ENCODE measurements at places on chromosomes 5 and 9. TPM values are rescaled to one million over a fixed set of nuclear protein-coding genes. Genes with fewer than 3 reads are reported as not detected.

The STPG3 gene
- not detected for total RNA-seq

The ELP1 gene
- 41.9 TPM for total RNA-seq

The VCAN gene
- total RNA-seq, result 190 TPM

GRCh38 chr9:7899753-7900152 is 100.2 kb upstream of the DMAC1 start:
- no peak overlapping the region for H3K4me3 ChIP-seq
- no peaks in the 10 kb centered on the region for H3K36me3 ChIP-seq
- H3K27me3 ChIP-seq, result no peaks in the 10 kb centered on the region
- no peak for DNase-seq

DNA sequence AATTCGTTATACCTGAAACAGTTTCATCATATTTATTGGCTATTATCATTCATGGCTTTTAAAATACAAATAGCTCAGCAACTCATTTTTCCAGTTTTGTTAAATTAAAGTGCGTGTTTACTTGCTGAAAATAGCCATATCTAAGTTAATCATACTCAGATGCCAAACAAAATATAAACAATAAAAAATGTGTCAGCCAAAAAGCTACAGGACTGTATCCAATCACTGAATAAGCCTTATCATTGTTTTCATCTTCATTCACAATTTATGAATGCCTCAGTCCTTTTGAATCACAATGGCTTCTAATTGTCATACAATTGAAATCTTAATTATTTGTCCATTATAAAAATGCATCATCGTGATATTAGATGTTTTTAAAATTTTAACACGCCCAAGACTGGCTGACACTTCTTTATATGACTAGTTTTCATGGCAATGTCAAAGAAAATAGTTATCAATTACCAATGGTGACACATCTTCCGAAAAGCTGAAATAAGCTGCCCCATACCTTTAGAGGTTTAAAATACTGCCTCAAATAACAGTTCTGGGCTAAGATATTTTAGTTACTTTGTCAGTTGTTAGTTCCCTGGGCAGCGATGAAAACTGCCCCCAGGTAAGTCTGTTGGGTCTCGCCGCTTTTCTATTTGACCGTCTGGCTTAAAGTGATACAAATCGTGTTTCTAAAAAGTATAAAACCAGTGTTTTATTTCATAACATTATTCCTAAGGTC is 1.8 kb downstream of the NFIB start:
- no peaks in the 10 kb centered on the region for H3K36me3 ChIP-seq
- no peaks in the 10 kb centered on the region for H3K4me1 ChIP-seq
- DNase-seq, result peak; percentile 47
- peak overlapping the region; percentile 86 for H3K27ac ChIP-seq

- H3K4me1 ChIP-seq, result peaks cover 2% of the 10 kb centered on the region
- H3K36me3 ChIP-seq, result peaks cover 1% of the 10 kb centered on the region
- no peak overlapping the region for H3K27ac ChIP-seq
- H3K27me3 ChIP-seq, result no peaks in the 10 kb centered on the region
Observed at GRCh38 chr9:100317706-100318105, 35.0 kb downstream of the TEX10 start.

DNA sequence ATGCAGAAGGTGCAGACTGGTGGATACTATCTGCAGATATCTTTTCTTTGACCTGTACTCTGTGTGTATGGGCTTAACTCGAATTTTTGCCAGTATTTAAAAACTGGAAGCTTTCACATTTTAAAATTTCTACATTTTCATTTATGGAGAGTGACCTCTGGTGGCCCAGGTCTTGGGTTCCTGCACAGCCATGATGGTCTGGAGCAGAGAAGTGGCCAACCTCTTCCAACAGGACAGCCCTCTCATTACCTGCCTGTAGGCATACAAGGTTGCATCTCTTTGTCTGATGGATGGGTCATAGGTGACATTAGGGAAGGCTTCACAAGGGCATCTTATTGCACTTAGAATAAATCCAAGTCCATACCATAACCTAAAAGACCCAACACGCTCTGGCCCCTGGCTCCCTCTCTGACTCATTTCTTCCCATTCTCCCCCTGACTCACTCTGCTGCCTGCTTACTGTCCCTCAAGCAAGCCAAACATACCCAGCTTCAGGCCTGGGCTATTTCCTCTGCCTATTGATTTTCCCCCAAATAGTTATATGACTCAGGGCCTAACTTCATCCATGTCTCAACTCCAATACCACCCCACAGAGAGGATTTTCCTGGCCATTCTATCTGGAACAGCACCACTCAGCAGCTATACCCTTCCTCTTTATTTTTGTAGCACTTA is 113.3 kb upstream of the SLC1A3 start:
- H3K36me3 ChIP-seq, result no peaks in the 10 kb centered on the region
- DNase-seq, result peak; percentile 27
- H3K27ac ChIP-seq, result no peak overlapping the region
- H3K27me3 ChIP-seq, result no peaks in the 10 kb centered on the region

DNA sequence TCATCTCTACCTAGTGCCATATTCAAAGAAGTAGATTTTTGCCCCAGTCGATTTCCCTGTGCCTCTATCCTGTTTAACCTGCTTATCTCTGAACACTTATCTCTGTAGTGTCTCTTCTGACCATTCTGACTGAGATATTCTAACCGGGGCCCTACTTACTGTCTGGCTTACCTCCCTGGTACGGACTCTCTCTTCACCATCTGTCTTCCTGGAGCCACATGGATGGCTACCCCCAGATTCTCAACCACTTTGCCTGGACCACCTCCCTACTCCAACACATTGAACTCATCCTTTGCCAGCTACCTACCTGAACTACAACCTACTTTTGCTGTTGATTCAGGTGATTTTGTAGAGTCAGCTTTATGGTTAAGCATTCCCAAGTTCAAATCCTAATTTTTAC is 397.4 kb upstream of the SLC24A2 start:
- no peak overlapping the region for H3K27ac ChIP-seq
- DNase-seq, result no peak
- no peaks in the 10 kb centered on the region for H3K4me1 ChIP-seq
- no peaks in the 10 kb centered on the region for H3K36me3 ChIP-seq
- no peak overlapping the region for H3K4me3 ChIP-seq
- peaks cover 2% of the 10 kb centered on the region for H3K27me3 ChIP-seq

- H3K27me3 ChIP-seq, result no peaks in the 10 kb centered on the region
- H3K36me3 ChIP-seq, result peaks cover 3% of the 10 kb centered on the region
- DNase-seq, result peak; percentile 15
- no peak overlapping the region for H3K27ac ChIP-seq
- no peak overlapping the region for H3K4me3 ChIP-seq
- peaks cover 12% of the 10 kb centered on the region for H3K4me1 ChIP-seq
Observed at GRCh38 chr5:131677115-131677514, 42.1 kb upstream of the RAPGEF6 start.

GRCh38 chr9:26163931-26164330 is 485.7 kb upstream of the TUSC1 start:
- H3K36me3 ChIP-seq, result no peaks in the 10 kb centered on the region
- no peaks in the 10 kb centered on the region for H3K27me3 ChIP-seq
- no peak overlapping the region for H3K4me3 ChIP-seq
- DNase-seq, result no peak
